ENCODE measurements at places on chromosomes 3 and 15.

GRCh38 chr3:73107676-73108187 is 46.3 kb downstream of the EBLN2 start:
- DNase-seq, result no peak

GRCh38 chr3:97009427-97010019 is 195.1 kb downstream of the EPHA6 start:
- DNase-seq, result no peak

DNA sequence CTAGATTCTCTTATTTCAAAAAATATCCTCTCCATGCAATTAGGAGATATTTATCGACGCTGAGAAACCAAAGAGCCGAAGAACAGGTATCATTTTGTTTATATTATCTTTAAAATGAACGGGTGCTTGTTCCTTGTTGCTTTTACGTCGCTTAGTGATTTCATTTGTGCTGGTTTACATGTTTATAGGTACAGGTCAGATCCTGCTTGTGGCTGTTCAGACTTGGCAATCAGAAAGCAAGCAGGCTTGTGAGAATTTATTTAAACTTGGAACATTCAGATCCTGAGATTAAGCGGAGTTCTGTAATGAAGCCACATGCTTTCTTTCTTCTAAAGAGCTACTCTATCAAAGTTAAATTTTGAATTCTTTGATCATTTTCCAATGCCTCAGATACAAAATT is 43.0 kb upstream of the ATP2C1 start:
- peak; percentile 4 for DNase-seq

DNA sequence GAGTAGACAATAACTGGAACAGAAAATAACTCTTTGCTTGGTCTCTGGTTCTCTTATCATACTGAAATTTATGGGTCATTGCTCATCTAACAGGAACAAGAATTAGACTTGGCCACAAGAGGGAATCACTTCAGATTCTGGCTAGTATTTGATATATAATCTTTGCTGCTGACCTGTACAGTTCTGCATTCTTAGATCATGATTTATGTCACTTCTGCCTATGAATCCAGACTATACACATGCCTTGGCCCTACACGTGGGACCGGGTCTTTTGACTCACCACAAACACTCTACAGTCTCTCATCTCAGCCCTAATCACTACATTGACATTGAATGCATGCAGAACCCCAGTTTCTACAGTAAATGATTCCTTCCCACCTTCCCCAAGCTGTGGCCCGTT is 162.5 kb upstream of the SOX2 start:
- no peak for DNase-seq

DNA sequence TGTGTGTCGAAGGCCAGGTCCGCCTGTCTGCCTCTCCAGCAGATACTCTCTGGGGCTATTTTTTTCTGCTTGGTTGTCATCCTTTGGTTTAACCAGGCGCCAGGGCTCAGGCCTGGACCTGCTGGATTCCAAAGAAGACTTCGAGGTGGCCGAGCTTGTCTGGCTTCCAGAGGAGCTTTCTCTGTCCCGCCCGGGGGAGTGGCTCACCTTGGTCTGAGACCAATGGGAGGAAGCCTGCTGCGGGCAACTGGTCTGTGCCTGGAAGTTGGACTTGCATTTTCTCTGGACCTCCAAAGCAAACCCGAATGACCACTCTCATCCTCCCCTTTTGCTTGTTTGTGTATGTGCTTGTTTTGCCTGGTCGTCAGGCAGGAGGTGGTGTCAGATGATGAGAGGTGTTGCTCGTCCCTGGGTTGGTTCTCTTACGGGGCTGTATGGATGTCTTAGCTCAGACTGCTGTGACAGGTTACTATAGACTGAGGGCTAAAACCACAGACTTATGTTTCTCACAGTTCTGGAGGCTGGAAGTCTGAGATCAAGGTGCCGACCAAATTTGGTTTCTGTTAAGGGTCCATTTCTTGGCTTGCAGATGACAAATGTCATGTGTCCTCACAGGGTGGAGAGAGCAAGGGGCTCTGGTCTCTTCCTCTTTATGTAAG is 19.3 kb downstream of the IGF1R start:
- DNase-seq, result no peak

GRCh38 chr3:94121161-94121560 is 58.3 kb downstream of the NSUN3 start:
- DNase-seq, result no peak

DNA sequence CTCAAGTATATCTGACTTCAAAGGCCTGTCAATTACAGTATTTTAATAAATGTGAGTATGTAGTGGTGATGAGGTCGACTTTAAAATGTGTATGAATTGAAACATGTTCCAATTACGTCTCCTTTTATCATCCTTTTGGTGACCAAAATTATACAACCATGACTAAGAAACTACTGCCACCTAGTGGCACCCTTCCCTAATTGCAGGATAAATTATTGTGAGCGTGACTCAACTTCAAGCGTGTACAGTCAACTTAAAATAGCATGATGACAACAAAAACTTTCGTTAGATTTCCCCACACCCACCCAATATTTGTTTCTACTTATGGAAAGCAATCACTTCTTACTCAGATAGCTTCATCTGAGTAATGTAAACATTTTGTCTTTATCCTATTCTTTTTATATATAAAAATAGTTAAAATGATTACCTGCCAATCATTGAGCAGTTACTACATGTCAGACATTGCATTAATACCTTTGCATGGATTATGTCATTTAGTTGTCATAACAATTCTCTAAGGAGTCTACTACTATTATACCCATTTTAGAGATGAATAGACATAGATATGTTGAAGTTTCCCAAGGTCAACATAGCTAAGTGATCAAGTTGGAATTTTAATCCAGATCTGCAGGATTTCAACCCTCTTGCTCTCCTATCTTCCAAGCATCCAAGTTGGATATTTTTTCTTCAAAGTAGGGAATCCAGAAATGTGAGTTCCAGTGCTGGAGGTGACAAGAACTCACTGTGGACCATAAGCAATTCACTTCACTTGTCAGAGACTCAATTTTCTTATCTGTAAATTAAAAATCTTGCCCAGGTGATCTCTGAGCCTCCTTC is 106.0 kb downstream of the MEX3B start:
- peak; percentile 33 for DNase-seq

DNA sequence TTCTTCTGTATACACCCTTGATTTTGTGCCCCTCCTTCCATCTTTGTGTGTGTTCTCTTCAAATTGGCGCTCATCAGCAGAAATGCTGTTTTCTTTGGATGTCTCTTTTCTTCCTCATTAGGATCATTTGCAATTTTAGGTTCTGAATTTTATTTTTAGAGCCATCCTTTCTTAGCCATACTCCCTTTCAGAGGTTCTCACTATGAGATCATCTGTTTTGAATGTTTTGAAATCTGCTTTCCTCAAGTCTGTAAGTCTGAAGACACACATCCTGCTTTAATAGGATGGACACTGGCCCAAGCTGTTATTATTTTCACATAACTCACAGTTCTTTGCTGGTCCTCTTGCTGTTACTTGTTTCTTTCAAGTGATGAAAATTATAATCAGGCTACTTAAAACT is 124.8 kb downstream of the BDH1 start:
- DNase-seq, result no peak

DNA sequence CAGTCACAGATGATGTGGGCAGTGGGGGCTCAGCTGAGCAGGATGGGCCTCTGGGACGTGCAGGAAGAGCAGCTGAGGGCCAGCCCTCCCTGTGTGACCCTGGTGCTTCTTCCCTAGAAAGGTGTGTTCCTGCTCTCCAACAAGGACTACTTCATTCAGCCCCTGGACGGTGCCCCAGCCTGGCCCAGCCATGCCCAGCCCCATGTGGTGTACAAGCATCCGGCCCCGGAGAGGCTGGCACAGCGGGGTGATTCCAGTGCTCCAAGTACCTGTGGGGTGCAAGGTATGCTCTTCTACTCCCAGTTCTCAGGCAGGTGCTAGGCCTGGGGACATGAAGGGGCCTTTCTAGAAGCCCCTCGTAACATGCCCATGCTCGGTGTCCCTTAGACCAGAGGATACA is 38.3 kb downstream of the SAXO2 start:
- DNase-seq, result no peak

GRCh38 chr3:45599424-45599886 is 4.9 kb downstream of the LIMD1 start:
- DNase-seq, result no peak

GRCh38 chr3:73451301-73451944 is 173.3 kb downstream of the PDZRN3 start:
- DNase-seq, result no peak

- no peak for DNase-seq
Measured at GRCh38 chr3:170697131-170697530, 111.3 kb upstream of the SLC7A14 start.

DNA sequence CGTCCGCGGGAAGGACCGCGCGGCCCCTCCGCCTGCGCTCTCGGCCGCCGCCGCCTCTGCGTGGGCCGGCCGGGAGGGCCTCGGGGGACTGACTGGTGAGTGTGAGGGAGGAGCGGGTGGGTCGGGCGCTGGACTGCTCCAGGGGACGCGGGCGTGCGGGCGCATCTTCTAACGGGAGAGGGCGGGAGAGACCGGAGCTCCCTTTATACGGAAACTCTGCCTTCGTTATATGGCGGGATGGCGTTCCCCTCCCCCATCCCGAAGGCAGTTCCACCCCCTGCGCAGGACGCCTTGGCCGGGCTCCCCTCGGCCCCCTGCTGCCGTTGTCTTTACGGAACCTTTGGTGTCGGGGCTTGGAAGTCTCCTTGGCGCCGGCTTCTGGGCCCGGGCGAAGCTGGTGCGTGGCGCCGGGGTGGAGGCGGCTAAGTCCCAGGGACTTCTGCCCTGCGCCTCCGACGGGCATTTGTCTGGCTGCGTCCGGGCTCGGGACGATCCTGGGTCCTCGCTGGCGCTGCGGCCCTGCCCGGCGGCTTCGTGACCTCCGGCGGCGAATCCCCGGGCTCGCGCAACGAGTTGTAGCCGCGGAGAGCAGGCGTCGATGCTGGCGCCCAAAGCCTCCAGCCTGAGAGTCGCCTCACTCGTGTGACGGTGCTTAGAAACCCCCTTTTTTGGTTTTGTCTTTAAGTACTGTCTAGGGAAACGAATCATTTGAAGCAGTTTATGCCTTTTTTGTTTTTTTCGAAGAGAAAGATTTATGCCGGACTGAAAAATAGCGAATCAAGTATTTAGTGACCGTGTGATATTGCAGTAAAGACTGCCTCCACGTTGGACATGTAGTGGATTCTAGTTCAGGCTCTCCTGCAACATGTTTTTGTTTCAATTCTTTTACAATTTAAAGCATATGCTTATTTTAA is 623 bp downstream of the ZNF639 start:
- DNase-seq, result peak; percentile 42

DNA sequence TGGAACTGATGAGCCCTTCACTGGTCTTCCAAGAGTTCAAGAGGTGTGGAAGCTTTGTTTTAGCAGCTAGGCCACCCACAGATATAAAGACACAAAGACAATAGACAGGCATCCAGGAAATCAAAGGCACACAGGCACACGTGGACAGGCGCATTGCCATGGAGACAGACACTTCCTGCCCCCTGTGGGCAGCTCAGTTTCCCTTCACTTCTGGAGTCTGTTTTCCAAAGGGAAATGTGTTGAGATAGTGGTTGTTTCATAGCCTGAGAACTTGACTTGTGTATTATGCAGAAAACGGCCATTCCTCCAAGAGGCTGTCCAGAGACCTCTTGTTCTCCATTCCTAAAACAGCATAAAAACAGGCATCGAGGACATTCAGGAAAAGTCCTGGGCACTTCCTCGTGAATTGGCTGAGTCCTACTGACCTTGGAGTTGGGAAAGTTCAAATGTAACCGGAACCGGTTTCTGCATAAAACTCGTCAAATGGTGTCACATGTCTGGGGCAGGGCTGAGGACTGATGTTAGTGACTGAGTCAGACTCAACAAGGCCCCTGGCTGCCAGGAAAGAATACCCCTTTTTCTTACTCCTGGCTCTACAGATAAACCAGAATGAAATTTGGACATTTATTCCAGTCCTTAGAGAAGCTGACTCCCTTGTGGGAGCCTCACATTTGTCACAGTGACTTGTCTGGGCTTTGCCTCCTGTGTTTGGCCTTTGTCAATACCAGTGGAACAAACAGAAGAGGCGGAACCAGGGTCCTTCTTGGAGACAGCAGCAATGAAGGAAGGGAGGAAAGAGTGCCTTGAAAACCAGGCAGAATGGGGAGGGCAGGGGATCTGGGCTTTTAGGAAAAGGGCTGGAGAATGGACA is 1.3 kb downstream of the ALPK3 start:
- DNase-seq, result no peak

All from CD14-positive monocyte (primary cell).